Stimulated activated CD4-positive, alpha-beta T cell treated with anti-CD3 and anti-CD28 coated beads, Interleukin-12 subunit alpha, Interleukin-12 subunit beta, amount 100 ng/mL, for 24 hours (primary cell): ENCODE measurements at places on chromosomes 1 and 21.

- no peak for DNase-seq
Measured at GRCh38 chr1:110617116-110617515, 11.0 kb upstream of the KCNA2 start.

GRCh38 chr1:94357661-94358060, 60.5 kb upstream of the ABCD3 start:
- DNase-seq = no peak

GRCh38 chr1:18537386-18538306, 56.9 kb downstream of the KLHDC7A start:
- DNase-seq = no peak

- no peak for DNase-seq
Measured at GRCh38 chr1:1179983-1180861, 6.5 kb downstream of the TTLL10 start.

DNA sequence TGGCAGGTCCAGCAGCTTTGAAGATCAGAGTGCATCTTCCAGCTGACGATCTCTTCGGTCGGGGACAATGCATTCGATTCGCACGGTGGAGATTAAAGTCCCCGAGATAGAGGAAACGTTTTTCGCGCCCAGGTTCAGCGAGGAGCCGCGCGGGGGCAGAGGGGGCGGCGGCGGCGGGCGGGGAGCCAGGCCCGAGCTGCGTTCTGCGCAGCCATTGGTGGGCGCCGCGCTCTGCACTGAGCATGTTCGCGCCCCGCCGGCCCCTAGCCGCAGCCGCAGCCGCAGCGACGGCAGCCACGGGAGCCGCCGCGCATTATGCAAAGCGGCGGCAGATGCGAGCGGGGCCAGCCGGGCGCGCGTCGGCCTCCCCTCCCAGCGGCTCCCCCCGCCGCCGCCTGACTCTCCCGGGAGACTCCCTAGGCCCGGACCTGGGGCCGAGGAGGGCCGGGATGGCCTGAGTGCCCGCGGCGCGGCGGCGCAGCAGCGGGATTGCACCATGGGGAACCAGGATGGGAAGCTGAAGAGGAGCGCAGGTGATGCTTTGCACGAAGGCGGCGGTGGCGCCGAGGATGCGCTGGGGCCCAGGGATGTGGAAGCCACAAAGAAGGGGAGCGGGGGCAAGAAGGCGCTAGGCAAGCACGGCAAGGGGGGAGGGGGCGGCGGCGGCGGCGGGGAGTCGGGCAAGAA, at the start of gene FMN2:
TSS of gene FMN2 (plus strand) at position 270 of the 687 bp plus-strand sequence. CDS start at position 497, 227 bp downstream.
- no peak for DNase-seq

- no peak for DNase-seq
Measured at GRCh38 chr1:214332946-214333798, 52.2 kb downstream of the SMYD2 start.

- DNase-seq = no peak
Measured at GRCh38 chr1:45325851-45326506, 716 bp upstream of the HPDL start.

- DNase-seq = no peak
Measured at GRCh38 chr1:113846391-113847035, 25.0 kb downstream of the PTPN22 start.
